ENCODE measurements at places on chromosomes 1 and 21.

- peak; percentile 46 for DNase-seq
These were observed 17.7 kb upstream of the SAMD11 start for GRCh38 chr1:905811-906599.

DNA sequence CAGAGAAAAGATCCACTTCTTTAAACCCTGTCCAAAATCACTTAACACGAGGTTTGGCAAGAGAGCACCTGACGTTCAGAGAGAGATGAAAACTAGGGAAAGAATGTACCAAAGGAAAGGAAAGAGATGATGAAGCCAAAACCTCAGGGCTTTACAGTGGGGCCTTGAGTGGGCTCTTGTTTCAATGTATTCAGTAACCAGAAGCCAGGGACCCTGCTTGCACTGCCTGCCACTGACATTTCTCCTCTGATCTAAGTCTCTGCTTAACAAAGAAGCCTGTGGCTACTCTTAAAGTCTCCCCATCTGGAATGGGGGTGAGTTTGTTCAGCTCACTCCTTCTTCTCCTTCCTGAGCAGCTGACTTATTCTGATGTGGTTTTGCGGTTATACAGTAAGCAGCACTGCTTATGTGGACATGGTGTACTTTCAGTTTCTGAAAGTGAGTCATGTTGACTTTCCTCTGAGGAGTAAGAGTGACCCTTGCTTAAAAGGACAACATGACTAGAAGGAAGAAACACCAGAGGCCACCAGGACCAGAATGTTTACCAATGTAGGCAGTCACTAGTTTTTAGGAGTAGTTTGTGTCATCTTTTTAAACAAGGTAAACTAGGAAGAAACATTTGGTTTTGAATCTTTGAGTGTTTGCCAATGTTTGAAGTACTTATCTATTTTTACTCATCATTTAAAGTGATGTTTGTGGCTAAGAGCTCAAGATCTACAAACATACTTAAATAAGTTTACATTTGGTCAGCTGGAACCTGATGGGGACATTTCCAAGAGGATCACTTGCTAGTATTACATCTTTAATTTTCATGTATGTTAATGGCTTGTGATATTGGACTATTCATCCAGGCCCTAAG, 87.4 kb downstream of the FASLG start:
- DNase-seq = no peak

DNA sequence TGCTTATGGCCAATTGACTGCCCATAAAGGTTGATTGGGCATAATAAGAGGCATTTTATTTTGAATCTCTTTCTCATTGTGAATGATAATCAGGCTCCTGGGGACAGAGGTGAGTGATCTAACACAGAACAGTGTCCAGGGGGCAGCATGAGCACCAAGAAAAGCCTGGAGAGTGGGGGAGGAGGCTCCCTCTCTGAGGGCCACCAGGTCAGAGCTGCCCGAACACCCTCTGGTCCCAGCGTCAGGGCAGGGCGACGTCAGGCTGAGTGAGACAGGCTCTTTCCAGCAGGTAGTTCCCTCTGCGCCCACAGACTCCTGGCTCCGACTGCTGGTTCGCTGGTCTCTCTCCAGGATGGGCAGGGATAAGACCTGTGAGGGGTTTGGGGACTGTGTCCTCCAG, 250.2 kb upstream of the C1orf174 start:
- no peak for DNase-seq

- DNase-seq = no peak
These were observed 32.2 kb upstream of the ANGPTL7 start for GRCh38 chr1:11156963-11157362.

- DNase-seq = peak; percentile 73
These were observed 37.3 kb upstream of the TMEM222 start for GRCh38 chr1:27284425-27285273.

DNA sequence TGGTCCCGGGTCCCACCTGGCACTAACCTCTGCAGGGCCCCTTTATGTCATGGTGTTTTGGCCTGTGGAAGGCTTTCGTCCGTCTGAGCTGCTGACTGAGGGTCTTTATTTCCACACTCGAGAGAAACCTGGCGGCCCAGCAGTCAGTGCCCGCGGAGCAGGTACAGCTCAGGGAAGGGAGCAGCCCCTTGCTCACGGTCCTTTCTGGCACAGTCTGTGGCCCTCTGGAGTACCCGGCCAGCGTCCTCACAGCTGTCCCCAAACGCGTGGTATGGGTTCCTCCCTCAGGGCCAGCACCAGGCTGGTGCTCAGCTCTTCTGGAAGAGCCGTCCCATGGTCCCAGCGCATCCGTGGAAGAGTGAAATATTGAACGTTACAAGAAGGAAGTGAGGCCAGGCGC, 24.3 kb downstream of the SKI start:
- DNase-seq = no peak

- DNase-seq = peak; percentile 22
These were observed 25.6 kb downstream of the SLC26A9 start for GRCh38 chr1:205917466-205918238.

DNA sequence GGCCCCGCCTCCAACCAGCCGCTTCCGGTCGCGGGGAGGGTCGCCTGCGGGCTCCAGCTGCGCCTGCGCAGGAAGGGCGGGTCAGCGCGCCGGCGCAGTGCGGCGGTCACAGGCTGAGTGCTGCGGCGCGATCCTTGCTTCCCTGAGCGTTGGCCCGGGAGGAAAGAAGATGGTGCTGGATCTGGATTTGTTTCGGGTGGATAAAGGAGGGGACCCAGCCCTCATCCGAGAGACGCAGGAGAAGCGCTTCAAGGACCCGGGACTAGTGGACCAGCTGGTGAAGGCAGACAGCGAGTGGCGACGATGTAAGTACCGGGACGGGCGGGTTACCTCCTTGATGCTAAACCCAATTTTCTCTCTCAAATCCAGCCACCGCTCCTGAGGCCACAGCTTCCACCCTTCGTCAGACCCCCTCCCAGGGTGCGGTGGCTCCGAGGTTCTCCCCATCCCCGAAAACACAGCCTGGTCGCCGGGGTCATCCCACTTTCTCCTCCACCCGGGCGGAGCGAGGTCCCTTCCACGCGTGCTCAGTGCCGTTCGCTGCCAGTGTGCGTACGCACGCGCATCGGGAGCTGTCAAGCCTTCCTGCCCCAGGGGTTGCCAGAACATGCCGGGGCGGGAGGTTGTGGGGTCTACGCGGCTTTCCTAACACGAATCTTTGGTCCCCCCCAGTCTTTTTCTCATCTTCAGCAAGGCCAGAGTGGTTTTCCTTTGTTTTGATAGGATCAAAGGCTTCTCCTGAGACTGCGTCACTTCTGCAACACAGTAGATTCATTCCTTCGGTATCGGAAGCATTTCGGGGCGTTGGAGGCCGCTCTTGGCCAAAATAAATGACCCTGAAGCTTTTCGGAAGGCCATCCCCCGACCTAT, at the start of gene SARS1:
SARS1 (plus strand) TSS at position 95 of the 870 bp plus-strand sequence; CDS start at position 170, 75 bp downstream.
- peak; percentile 91 for DNase-seq

GRCh38 chr21:45250914-45251634, 36.6 kb downstream of the POFUT2 start:
- DNase-seq = no peak

DNA sequence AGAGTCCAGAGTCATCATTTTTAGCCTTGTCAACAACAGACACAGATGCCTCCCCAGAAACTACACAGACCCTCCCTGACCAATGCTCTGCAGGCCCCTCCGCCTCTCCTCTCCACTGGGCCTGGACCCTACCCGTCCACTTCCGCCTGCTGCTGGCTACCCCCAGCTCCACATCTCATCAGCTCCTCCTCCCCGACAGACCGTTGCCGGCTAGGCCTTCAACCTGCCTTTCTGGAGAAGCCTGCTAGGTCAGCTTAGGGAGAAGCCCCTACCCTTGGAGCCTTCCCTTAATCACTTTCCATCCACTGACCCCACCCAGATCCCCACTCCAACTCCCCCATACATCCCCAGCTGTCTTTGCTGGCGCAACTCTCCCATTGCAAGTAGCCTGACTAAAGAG, 1.4 kb downstream of the TRIM17 start:
- DNase-seq = no peak

- DNase-seq = no peak
These were observed 898 bp downstream of the C1orf174 start for GRCh38 chr1:3898994-3899753.

DNA sequence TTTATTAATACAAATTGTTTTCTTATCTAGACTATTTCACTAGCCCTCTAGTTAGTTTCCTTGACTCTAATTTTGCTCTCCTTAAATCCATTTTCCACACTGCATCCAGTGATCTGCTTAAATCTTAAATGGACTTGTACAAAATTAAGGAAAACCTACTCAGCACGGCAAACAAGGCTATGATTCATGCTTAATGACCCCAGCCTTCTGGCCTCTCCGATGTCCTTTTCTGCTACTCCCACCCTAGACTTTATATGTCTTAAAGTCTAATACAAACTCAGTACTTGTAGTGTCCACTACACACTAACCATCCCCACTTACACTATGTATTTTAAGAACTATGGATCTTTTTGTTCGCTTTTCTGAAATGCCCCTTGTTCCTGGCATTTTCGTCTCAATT, 2.2 kb downstream of the TMED5 start:
- DNase-seq = no peak

DNA sequence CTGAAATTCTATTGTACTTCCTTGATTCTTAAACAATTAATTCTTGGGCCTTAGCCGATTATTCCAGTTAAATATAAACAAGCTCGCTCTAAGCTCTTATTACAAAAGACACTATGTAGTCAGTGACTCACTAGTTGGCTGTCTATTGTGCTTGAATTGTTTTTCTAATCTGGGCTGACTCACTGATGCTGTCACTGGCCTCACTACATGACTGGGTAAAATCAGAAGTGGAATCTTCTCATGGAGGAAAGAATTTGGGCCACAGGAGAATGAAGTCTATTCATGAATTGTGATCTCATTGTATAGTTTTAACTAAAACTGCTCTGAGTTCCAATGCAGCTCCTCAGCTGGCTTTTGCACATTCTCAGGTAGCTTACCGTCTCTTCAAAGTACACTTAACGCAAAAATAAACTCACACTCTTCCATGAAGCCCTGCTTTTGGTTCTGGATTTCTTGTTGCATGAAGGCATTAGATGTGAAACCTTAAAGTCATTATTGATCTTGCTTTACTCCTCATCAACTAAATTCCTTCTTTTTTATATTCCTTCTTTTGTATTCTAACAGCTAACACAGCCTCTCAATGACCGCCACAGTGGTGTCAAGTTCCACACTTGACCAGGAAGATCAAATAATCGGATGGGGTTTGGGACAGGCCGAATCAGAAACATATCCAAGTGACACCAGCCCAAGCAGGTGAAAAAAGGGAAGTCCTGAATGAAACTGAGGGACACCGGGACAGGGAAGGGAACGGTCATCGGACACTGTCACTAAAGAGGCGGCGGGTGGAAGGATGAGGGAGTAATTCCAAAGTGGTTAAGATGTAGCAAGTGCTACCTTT, 80.9 kb upstream of the LBR start:
- DNase-seq = no peak

DNA sequence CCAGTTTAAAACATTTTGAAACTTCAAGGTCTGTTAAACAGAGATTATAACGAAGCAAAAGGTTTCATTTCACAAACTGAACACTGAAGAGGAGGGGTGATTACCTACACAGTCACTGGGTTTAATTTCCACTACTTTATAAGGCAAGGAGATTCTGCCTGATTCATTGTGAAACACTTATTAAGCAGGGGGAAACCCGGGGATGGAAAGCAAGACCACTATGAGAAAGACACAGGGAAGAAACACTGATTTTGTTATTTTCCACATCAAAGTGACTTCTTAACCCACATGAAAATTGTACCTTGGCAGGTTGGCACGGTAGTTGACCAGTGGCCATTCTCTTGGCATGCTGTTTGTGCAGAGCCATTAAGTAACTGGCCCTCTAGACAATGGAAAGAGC, 8.1 kb upstream of the F5 start:
- DNase-seq = no peak

DNA sequence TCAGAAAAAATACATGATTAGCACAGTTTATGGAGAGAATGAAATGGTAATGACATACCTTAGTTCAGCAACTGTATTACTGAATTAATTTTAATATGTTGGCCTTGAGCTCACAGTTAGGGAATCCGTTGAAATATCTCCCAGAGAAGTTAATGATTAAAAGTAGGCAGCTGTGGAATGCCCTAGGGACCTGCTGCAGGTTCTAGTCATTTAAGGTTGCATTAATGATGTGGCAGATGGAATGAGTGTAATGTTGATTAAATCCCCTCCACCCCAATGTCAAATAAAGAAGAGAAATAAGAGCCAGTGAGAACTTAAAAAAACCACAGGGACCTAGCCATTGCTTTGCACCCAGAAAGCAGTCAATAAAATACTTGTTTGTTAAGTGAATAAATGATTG, 40.3 kb upstream of the TRIM45 start:
- no peak for DNase-seq
